ENCODE measurements at places on chromosomes 16 and 17. TPM values are rescaled to one million over a fixed set of nuclear protein-coding genes. Genes with fewer than 3 reads are reported as not detected.

The AANAT gene
- total RNA-seq: not detected

The WNK4 gene
- under 0.01 TPM for total RNA-seq

- peak; percentile 7 for DNase-seq
Measured at GRCh38 chr16:3690980-3691720, 26.2 kb downstream of the TRAP1 start.

GRCh38 chr16:51049276-51049675, 101.8 kb downstream of the SALL1 start:
- peak; percentile 11 for DNase-seq

DNA sequence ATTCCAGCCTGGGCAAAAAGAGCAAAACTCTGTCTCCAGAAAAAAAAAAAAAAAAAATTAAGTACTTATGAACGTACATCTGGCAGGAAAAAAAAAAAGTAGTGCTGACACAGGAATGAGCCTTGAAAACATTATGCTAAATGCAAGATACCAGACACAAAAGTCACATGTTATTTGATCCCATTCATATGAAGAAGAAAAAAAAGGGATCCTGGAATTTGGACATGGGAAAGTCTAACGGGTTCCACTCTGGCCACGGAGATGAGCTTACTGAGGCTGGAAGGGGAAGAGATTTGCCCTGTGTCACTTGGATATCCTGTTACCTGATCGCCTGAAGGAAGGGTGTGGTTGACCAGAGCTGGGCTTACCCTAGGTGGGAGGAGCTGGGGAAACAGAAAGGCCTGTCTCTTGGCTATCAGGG, 251.9 kb downstream of the PARN start:
- DNase-seq: peak; percentile 83

- peak; percentile 46 for DNase-seq
Measured at GRCh38 chr17:64028874-64029464, 8.5 kb upstream of the ICAM2 start.

DNA sequence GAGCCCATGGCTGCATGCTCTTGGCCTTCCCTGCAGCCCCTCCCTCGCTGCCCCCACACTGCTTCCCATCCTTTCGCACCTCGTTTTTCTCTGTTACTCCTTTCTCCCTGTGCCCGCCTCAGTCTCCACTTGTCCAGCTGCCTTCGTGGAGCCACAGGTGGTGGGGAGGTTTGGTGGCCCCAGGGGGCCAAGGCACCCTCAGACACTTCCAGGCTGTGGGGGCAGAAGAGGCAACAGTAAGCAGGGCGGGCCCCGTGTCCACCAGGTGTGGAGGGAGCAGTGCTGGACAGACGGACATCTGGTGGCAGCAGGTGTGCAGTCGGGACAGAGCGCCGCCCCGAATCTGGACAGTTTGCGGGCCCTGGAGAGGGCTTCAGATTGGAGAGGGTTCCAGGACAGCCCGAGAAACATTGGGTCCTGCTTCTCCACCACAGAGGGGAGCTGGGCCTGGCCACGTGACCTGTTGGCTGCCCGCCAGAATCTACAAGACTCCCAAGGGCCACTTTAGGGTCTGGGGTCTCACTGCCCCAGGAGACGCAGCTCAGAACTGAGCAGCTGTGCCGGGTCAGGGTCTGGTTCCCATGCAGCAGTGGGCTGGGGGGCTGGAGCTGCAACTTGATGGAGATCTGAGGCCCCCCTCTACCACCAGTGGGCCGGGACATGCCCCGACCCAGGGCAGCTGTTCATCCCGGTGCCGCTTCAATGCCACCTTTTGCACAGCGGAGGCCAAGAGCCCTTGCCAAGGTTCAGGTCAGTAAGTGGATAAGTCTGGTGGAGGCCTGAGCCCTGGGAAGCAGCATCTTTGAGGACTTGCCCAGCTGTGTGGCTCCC, 22.8 kb downstream of the BAHCC1 start:
- DNase-seq: no peak

- peak; percentile 36 for DNase-seq
Measured at GRCh38 chr17:29615048-29615385, 7.7 kb downstream of the CORO6 start.

The VAT1 gene
- 297 TPM for total RNA-seq

DNA sequence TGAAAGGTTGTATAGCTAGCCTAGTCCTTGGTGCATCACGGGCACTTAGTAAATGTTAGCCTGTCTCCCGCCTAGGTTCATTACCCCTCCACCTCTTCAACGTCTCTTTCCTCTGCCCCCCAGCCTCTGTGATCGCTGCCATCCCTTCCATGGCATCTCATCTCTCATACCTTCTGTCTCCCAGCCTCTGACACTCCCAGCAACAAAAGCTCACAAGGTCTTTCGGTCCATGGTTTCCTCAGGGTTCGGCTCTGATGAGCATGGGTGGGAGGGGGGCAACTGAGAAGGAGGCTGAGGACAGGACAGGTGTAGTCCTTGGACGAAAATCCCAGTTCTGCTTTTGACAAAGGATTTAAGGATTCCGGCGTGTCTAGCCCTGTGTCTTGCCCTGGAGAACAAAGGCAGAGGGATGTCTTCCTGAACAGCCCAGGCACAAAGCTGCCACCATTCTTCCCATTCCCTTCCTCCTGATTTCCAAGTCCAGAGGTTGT, 16.7 kb downstream of the CCR7 start:
- DNase-seq: no peak

The PRR15L gene
- total RNA-seq: not detected

The KRT37 gene
- total RNA-seq: not detected

The SOCS1 gene
- 21.1 TPM for total RNA-seq

- no peak for DNase-seq
Measured at GRCh38 chr16:25570131-25570530, 121.6 kb upstream of the HS3ST4 start.

- DNase-seq: peak; percentile 66
Measured at GRCh38 chr16:10088380-10088793, 93.8 kb downstream of the GRIN2A start.

- DNase-seq: peak; percentile 43
Measured at GRCh38 chr16:86377251-86378022, 132.9 kb upstream of the FOXF1 start.

DNA sequence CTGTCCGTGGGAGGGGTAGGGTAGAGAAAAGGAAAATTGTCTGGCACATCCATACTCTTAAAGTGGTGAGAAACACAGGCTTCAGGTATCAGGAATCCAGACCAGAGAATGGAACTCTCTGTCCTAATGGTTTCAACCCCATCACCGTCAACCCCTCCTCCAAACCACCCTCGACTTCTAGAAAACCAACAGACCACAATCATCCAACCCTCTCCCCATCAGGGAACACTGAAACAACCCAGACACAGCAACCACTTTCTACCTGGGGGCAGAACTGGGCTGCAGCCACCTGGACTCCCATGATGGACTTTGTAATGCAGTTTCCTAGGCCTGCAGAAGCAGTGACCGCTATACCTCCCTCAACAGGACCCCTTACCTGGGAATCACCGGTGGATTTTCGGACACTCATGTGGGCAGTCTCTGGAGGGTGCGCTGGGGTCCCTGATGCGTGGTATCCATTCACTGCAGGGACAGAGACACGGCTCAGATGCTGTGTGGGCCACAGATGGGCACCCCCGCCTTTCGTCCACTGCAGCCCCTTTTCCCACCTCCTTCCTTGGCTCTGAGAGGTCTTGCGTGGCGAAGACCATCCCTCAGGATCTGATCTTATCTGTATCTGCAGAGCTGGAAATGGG, 64.3 kb upstream of the RCVRN start:
- no peak for DNase-seq

DNA sequence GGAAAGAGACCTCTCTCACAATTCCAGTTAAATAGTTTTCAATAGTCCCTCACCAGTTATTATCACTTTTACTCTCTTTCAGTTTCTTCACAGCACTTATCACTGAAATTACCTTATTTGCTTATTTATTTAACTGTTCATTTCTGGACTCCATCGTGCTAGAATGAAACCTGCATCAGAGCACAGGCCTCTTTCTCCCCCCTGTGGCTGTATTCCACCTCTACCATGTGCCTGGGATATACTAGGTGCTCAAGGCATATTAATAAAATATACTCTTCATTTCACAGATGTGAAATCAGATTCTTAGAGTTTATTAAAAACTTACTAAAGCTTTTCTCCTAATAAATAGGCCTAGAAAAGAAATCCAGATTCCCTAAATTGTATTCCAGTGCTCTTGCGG, 308.9 kb upstream of the MON1B start:
- no peak for DNase-seq

Data from fibroblast of lung (primary cell).